ENCODE measurements at places on chromosomes 6 and 20.
A peak's percentile ranks its signal among the peaks of the same experiment; 100 is the strongest.

DNA sequence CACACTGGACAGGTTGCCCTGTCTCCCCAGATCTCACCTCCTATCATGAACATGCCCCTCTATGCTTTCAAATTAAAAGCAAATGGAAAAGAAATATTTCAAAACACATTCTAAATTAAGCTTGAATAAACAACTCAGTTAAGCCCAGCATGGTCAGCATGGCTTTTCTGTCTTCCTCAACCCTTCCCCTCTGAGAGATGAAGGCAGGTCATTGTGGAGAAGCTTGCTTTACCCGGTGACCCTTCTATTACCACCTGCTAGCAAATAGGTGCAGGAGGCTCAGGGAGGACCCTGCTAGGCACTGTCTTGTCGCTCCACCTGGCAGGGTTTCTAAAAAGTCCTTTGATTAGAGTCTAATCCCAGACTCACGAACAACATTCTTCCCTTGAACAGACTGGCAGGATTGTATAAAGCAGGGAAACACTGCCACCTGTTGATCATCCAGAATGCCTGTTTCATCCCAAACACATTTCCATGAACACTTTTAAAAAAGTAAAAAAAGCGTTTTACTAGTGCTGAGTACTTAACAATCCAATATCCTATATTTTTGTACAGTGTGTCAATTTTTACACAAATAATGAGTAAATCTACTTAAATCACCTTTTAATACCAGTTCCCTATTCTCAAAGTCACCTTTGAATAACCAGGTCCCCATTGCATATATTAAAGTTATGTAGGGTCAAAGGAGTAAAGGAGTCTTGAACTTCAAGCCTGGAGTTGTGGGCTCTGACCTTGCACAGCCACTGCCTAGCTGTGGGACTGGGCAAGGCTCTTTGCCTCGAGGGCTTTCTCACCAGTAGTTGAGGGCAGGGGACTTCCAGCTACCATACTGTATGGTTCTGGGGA is 75.5 kb downstream of the GPR6 start:
- peak; percentile 39 for DNase-seq

GRCh38 chr6:26109772-26110171 is 22.5 kb downstream of the HFE start:
- no peak for DNase-seq

DNA sequence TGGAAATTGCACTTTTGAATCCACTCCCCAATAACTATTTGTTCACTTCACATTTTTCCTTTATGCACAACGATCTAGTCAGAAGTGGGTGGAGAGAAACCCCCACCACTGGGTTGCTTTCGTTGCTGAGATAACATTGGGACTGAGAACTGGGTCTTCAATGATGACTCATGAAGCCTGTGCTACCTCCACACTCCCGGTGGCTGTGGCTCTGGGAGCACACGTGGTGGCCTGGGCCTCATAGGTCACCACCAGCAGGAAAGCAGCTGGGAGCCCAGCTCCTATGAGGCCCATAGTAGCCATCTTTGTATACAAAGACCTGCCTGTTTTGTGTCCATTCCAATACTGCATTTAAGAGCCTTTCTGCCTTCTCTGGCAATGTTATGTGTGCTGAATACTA is 178.0 kb upstream of the SASH1 start:
- DNase-seq, result no peak

DNA sequence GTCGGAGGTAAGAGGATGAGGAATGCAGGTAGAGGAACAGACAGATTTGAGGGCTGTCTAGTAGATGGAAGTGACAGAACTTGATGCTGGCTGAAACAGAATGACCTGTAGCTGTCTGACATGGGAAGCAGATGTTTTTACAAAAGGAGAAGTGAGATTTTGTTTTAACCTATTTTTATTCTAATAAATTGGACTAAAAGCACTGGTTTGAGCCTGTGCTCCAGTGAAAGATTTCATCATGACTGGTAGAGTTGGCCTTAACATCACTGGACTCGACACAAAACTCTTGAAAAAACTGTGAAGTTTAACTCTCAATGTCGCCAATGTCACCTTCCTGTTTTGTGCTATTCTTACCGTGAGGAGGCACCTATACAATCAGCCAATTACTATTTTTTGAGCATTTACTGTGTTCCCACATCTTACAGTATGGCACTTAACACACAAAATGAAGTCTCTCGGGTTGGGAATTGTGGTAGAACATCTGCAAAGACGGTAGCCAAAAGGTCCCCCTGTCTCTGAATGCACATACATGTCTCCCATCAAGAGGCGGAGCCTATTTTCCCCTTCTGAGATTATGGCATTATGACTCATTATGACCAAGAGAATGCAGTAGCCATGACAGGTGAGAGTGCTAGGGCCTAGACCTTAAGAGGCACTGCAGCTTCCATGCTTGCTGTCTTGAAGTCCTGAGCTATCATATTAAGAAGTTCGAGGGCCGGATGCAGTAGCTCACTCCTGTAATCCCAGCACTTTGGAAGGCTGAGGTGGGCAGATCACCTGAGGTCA is 93.2 kb downstream of the FOXF2 start:
- no peak for DNase-seq

- DNase-seq, result no peak
These were observed 260.9 kb downstream of the SLC24A3 start for GRCh38 chr20:19473216-19473921.

DNA sequence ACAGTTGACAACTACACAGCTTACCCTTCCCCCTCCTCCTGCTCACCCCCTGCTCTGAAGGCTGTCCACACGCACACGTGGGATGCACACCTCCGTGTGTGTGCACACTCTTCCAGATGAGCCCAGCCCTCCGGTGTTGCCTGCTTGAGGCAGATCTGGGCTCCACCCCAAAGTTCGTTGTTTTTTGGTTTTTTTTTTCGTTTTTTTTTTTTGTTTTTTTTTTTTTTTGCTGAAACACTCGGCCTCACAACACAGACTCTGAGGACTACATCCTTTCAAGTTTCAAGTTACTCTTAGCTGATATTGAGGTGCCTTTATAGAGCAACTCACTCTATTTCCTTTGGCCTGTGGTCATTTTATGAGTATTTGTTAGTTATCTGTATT is 88.2 kb downstream of the RREB1 start:
- no peak for DNase-seq

- no peak for DNase-seq
These were observed 64.9 kb downstream of the SYCP2L start for GRCh38 chr6:10951675-10952282.

- DNase-seq, result no peak
These were observed 35.7 kb upstream of the HAO1 start for GRCh38 chr20:7975851-7976414.

DNA sequence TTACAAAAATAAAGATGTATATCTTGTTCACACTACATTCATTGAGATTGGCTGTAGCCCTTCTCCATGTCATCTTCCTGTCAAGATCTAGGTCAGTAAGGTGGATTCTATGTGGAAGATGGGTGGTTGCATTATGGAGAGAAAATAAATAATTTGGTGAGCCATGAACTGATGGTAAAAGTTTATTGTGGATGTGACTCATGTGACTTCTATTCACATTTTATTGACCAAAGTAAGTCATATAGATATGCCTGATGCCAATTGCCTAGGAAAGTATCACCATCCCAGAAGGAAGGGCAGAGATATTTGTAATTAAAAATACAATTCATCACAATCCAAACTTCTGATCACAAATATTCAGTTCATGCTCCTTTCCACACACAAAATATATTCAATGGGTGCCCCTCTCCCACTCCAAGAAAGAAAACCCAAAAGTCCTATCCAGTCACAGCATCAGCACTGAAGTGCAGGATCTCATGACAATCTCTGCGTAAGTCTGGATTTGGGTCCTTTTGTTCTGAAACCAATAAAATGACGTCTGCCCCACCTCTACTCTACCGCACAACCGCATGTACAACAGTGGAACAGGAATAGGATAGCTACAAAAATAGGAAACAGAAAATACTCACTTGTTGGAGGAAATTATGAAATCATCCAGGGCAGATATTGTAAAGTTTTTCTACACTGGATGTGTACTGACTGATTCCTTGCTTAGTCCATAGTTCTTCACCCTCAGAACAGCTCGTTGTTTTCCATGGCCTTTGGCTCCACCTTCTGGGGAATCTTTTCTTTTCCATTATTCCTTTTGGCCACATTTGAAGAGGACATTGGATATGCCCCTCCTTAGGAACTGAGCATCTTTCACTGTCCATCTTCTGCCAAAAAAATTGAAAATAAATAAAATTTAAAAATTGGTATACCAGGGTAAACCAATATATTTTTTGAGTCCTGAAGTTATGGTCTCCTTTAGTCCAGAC is 16.1 kb upstream of the SLC17A3 start:
- peak; percentile 59 for DNase-seq

DNA sequence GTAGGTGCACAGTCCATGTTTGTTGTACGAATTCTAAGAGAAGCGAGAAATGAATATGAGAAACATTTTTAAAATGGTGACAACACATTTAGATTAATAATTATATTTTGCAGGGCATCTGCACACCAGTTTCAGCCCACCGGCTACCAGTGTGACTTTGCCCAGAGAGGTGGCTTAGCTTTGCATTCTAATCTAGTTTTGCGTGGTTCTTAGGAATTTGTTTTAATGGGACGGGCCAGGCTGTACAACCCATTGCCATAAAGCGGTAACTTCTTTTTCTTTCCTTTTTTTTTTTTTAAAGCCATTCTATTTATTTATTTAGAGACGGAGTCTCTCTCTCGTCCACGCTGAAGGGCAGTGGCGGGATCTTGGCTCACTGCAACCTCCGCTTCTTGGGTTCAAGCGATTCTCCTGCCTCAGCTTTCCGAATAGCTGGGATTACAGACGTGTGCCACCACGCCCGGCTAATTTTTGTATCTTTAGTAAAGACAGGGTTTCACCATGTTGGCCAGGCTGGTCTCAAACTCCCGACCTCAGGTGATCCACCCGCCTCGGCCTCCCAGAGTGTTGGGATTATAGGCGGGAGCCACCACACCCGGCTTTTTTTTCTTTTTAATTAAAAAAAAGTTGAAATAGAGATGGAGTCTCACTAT is 829 bp downstream of the MANBAL start:
- no peak for DNase-seq

DNA sequence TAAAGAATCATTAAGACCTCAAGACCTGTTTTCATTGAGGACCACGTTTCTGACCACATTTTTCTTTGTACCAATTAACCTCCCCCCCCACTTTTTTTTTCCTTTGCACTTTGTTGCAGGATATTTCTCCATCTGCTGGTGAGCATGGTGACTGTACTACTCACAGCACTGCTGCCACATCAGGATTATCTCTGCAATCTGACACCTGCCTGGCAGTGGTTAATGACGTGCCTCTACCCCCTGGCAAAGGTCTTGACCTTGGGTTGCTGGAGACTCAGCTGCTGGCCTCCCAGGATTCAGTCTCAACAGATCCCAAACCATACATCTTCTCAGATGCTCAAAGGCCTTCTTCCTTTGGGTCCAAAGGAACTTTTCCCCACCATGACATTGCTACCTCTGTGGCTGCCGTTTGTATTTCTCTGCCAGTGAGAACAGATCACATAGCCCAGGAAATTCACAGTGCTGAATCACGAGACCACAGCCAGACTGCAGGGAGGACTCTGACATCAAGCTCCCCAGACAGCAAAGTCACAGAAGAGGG is 46.6 kb upstream of the EDN3 start:
- DNase-seq, result no peak

GRCh38 chr6:114218437-114219340 is 124.1 kb downstream of the HS3ST5 start:
- no peak for DNase-seq

DNA sequence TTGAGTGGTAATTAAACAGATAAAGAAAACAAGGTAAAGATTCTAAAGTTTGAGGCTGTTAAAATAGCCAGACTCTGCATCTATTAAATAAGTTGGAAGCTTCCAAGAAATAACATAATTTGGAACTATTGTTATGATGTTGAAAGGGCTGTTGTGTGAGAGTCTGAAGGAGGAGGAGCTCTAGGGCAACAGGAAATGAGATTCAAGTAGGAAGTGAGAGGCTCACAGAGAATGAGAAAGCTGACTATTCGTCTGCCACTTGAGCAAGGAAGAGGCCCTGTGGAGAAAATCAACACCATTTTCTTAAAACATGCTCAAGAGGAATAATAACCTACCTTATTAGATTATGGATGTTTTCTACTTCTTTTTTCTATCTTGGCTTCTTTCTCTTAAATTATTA is 185.2 kb downstream of the SLC24A3 start:
- no peak for DNase-seq

- DNase-seq, result peak; percentile 46
These were observed 26.1 kb downstream of the TTLL2 start for GRCh38 chr6:167350731-167351655.

- DNase-seq, result peak; percentile 31
These were observed 575 bp downstream of the WTAP start for GRCh38 chr6:159727717-159728445.

GRCh38 chr6:5723841-5724691 is 282.7 kb downstream of the NRN1 start:
- DNase-seq, result no peak

DNA sequence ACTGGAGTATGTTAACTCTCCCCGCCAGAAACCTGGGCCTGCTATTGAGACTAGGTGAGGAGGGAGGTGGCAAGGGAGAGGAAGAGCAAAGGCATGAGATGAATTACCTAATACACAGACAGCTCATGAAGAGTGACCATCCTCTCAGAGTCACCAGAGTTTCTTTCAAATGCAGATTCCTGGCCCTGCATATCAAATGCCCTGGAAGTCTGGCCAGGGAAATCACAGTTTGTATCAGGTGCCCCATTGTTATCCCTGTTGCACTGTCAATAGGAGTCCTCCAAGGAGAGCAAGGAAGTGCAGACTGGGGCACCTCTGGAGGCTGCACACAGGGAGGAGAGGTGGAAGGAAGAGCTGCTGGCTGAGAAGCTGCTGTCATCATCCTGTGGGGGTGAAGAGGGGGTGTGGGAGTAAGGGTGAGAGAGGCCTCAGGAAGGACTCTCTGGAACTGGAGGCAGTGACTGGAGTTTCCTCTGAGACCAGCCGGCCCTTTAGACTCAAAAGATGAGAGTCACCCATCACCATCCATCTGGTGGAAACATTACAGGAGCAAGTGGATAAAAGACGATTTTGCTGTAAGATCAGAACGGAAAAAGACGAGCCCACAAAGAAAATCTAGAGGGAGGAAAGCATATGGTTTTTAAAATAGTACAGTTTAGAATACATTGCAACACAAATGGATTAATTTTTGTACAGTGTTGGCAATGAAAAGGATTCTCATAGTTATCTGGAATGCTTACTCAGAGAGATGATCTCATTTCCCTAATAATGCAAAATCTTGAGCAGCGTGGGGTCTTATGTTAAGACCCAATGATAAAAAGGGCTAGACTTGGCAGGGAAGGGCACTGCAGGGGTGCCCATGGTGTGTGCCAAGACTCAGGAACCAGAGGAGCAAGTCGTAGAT is 268.1 kb downstream of the UST start:
- DNase-seq, result no peak

- DNase-seq, result no peak
These were observed 307.9 kb upstream of the POU3F2 start for GRCh38 chr6:98526465-98526864.
